ENCODE measurements at places on chromosomes 7 and 10.

DNA sequence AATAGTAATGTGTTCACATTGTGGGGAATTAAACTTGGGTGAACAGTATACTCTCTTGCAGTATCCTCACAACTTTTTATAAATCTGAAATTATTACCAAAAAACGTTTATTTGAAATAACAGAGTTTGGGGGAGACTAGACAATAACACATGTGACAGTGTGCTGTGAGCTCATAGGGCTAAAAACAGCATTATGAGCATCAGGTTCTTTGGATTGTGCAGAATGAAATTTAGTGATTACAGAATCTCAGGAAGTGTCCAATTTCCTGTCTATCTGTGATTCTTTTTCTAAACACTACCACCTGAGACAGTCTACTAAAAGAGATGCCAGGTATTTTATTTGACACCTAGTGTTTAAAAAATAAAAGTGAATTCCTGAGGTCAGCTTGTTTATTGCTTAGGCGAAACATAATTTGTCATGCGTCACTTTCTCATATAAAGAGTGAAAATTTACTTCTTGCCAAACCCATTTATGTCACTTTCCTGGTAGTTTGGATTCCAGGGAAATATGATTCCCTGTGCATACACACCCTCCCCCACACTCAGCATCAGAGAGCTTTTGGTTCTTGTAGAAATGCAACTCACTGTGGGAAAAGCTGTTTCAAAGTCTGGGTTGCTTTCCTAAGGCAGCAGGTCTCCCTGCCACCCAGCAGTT, 71.2 kb downstream of the AOAH start:
- no peak for DNase-seq

GRCh38 chr10:76303682-76304316, 872.4 kb downstream of the LRMDA start:
- DNase-seq, result no peak

DNA sequence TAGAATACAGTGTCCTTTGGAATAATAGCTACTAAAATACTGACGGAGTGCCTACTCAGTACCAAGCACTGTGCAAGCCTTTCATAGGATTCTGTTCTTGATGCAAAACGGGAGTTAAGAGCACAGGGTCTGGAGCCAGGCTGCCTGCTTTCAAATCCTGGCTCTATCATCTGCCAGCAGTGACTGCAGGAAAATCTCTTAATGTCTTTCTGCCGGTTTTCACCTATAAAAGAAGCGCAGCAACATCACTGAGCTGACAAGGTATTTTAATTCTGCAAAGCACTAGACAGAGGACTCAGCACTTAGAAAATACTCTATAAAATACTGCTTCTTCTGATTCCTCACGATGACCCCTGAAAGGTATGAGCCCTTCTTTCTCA, 659 bp downstream of the FIGNL1 start:
- no peak for DNase-seq

DNA sequence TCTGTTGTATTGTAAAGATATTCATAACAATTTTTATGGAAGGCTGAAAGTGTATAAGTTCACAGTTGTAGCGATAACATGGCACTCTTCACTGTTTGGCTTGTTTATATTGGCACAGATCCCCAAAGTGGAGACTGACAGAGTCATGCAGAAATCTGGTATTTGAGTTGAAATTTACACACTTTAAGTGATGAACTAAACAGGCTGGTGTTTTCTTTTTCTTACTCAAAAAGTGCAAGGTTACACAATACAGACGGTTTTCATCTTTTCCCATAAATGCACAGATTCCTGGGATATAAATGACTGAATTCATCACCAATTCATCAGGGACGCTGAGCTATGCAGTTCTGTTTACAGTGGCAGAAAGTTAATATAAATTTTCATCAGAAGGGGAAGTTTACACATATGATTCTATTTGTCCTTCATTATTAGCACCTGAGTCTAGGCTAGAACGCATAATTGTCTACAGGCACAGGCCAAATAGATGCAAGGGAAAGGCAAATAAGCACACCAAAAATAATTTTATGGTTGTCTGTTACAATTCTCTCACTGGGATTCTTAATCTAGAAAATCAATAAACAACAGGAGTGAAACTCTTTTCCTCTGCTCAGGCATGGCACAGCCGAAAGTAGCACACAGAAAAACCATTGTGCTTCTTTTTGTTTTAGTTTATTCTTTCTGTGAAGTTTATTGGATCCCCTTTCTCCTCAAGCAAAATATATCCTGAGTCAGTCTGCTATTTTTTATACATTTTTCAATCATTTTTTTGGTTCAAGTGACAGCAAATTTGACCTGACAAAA, 88.0 kb downstream of the FOXP2 start:
- no peak for DNase-seq

DNA sequence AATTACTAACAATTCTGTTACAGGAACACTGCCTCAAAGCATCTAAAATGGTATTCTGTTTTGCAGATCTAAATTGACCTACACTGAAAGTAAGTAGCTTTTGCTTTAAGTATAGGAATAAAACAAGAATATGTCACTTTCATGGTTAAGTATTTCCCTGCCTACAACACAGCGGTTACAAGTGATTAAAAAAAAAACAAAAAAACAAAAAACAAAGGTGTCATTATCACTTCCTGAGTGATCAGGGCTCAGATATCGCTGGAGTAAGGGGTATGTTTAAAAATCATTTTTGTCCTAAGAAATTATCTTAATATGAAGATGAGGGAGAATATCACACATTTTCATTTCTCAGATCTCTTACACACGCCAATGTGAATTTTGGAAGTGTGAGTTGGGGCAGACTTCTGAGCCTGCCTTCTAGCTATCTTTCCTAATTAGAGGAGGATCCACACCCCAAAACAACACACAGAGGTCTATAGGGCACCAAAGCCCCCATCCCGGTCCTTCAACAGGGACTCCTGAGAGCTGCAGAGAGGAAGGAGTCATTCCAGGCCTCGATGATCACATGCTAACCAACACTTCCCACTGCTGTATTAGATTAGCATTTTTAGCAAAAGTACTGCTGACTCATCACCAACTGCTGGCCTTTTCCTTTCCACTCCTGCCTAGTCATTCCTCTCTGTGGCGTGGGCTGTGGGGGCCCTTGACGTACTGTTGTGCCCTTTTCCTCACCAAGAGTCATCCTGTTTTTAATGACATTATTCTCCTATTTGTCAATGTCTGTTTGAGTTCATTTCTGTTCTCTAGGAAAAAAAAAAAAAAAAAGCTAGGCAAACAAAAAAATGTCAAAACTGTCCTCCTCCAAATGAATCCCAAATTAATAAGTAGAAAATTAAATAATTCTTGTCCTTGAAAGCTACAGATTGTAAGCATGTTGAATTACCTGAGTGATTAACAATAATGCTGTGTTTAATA, 31.2 kb downstream of the PRTFDC1 start:
- DNase-seq, result peak; percentile 61

- no peak for DNase-seq
Measured at GRCh38 chr7:111765751-111766643, 203.7 kb upstream of the IMMP2L start.

DNA sequence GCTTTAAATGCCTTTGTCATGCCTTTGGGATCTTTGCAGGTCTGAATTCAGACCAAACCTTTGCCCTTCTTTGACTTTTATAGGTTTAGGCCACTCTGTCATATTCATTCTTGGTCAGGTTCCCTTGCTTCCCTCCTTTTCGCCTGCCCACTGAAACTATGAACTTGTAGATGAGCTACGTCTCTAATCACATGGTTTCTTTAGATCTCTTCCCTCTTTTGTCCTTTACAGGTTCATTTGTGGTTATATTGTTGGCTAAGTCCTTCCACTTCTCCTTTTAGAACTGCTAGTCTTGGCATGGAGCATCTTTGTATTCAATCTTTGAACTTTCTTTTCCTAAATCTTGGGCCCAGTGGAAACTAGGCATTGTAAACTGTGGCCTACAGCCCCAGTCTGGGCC, 104.0 kb upstream of the ZEB1 start:
- DNase-seq, result no peak

GRCh38 chr7:85736085-85736484, 549.2 kb upstream of the SEMA3D start:
- DNase-seq, result no peak

GRCh38 chr7:66277492-66277891, 72.4 kb downstream of the TPST1 start:
- DNase-seq, result no peak

GRCh38 chr7:36563706-36564327, 160.5 kb downstream of the AOAH start:
- DNase-seq, result no peak

Measured in stimulated activated CD8-positive, alpha-beta memory T cell treated with anti-CD3 and anti-CD28 coated beads, Interleukin-15, amount 100 ng/mL, for 48 hours (primary cell).